Activated naive CD4-positive, alpha-beta T cell treated with anti-CD3 and anti-CD28 coated beads for 36 hours (primary cell): ENCODE measurements at places on chromosomes 4 and X.

DNA sequence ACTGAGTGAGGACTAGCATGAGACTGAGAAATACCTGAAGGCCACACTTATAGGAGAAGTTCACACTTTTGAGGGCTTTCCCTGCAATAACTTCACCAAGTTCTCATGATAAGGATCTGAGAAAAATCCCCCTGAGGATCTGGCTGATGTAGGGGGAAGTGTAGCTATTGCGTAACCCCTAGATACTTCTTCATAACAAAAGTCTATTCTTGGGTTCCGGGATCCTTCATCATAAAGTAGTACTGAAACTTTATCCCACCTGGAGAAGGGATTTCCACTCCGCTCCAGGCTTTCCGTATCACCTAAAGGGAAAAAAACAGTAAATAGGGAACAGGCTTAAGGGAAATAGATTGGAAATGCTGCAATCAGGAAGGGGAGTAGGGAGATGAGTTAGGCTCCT, 13.3 kb downstream of the USP27X start:
- DNase-seq, result no peak

- peak; percentile 17 for DNase-seq
Observed at GRCh38 chrX:8879750-8880149, 78.6 kb upstream of the FAM9A start.

DNA sequence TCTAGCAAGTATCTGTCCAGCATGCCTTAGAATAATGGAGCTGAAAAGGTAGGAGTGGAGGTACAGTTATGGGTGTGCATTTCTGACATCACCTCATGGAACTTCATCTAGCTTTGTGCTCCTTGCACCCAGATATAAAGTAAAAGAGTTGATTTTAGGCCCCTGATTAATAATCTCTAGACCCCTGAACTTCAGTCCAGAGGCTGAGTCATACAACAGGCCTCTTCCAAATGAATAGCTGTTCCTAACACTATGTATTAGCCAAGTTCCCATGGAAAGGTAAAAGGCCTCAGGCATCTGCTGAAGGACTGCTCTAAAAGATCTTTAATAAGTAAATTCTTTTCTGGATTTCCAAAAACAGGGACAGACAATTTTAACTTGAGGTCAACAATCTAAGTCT, 16.2 kb downstream of the TBC1D9 start:
- no peak for DNase-seq

DNA sequence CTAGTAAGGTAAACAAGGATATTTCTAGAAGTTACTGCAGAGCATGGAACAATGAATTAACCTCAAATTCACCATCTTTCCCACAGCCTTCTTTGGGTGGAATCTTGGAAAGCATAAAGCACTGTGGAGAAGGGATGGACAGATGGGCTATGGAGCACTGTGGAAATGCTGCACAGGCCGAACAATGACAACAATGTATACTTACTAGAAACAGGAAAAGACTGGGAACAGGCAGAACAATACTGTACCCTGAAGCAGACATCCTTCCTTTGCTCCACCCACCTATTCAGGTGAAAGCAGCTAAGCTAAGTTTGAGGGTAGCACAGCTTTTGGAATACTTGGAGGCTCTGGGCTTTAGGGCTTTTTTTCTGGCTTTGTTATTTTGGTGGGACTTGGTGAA, 250.6 kb upstream of the KLF8 start:
- no peak for DNase-seq

DNA sequence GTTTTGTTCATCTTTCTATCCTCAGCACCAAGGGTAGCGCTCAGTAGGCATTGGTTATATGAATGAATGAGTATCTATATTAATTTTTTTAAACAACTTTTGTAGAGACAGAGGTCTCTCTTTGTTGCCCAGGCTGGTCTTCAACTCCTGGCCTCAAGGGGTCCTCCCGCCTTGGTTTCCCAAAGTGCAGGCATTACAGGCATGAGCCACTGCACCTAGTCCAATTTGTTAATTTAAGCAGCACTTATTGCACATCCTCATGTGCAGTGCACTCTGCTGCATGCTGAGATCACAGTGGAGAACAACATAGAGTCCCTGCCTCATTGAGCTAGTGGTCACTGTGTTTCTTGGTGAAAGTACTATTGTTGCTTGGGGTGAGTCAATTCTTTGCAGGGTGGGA, 94.4 kb downstream of the NHSL2 start:
- no peak for DNase-seq

- no peak for DNase-seq
Observed at GRCh38 chr4:71415491-71415890, 76.7 kb downstream of the SLC4A4 start.

- no peak for DNase-seq
Observed at GRCh38 chr4:178081176-178081575, 638.9 kb upstream of the AGA start.

DNA sequence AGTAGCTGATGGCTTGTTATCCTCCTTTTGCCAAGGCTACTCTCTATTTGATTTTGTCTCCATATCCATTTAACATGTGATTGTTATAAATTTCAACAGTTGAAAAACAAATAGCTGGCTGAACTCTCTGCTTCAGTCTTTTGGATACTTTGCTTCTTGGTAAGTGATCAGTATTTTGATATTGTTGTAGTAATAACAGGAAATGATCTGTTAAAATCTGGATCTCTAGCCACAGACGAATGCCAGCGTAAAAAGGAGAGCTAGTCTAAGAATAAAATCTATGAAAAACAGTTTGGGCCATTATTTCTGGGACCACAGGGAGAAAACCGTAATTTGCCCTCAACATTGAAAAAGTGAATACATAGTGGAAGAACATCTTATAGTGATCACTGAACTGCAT, 113.8 kb downstream of the ANAPC10 start:
- DNase-seq, result no peak

GRCh38 chr4:184473499-184474262, 669 bp downstream of the IRF2 start:
- DNase-seq, result peak; percentile 50

GRCh38 chr4:16722416-16722815, 176.0 kb downstream of the LDB2 start:
- no peak for DNase-seq

GRCh38 chr4:55249476-55249875, 96.6 kb upstream of the SRD5A3 start:
- no peak for DNase-seq

GRCh38 chr4:123569541-123569940, 172.9 kb downstream of the SPRY1 start:
- no peak for DNase-seq

DNA sequence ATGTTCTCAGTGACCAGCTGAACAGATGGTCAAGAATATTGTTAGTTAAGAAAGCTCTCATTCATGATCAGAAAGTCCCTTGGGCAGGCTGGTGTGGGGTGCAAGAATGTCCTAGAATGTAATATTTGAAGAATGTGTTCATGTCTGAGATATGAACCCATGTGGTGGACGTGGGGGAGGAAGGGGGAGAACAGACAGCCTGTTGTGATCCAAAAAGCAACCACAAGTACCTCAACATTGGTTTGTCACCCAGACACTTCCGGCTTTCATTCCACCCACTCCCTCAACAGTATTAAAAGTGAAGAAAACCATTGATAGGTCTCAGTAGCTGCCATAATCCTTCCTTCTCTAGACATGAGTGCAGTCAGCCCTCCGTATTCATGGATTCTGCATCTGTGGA, 82.2 kb downstream of the MAML3 start:
- peak; percentile 89 for DNase-seq

DNA sequence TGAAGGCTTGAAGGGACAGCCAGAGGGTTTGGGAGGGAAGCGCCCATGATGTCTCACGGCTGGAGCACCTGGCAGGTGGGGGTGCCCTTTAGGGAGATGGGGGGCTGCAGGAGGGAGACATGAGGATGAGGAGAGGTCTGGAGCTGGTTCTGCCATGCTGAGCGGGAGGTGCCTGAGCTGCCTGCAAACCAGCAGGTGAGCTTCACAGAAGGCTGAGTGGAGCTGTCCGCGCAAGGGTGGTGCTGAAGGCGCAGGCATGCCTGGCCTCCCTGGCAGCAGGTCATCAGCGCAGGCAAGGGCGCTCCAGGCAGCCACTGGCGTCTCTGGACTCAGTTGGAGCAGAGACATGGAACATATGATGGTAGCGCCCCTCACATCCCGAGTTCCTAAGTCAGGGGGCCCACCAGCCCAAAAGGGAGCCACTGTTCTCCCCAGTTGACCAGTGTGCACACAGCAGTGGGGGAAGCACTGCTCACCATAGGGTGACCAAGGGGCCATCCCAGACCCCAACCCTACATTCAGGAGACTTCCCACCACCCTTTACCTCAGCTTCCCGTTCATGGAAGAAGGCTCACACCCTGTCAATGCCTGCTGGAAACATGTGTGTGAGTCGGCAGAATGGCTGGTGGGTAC, 25.8 kb downstream of the ADRA2C start:
- DNase-seq, result peak; percentile 60

DNA sequence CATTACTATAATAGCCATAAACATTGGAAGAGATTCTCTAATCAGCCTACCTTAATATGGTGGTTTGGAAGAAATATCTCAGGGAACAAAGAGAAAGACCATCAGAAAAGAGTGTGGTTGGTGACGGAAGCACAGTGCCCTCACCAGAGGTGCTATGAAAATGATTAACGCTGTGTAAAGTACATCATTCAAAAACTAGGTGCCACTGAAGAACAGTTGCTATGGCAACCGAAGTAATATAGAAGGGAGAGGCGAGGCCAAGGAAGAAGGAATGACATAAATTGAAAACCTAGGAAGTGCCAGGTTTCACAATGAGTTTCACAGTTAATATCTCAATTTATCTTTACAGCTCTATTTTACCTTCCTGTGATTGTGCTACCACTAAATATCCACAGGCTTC, 57.0 kb upstream of the ARSJ start:
- no peak for DNase-seq

GRCh38 chrX:109889289-109890006, 113.5 kb upstream of the TMEM164 start:
- DNase-seq, result no peak

DNA sequence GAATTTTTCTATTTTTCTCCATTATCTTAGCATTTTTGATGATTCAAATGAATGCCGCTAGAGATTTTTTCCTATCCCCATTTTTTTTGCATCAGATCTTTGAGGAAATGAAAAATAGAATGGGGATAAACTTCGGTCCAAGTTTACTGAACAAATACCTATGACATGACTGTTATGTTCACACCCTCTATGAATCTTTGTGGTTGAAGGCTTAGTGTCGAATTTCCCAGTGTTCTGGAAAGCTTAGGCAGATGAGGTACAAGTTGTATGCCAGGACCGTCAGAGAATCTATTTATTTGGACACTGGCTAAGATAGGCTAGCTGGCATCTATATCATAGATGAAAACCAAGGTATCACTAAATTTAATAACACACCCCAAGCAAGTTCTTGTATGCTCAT, 123.4 kb downstream of the SPCS3 start:
- no peak for DNase-seq

- DNase-seq, result peak; percentile 53
Observed at GRCh38 chr4:1767770-1768366, 25.2 kb upstream of the FGFR3 start.

- no peak for DNase-seq
Observed at GRCh38 chrX:7047951-7048350, 99.6 kb upstream of the STS start.

- DNase-seq, result no peak
Observed at GRCh38 chr4:96154676-96155075, 314.8 kb downstream of the PDHA2 start.

- peak; percentile 84 for DNase-seq
Observed at GRCh38 chrX:54529552-54530356, at the start of gene GNL3L. GNL3L (plus strand) TSS chrX:54530219; CDS start chrX:54532567, 2,348 bp downstream.

- no peak for DNase-seq
Observed at GRCh38 chrX:54931107-54931506, 10.5 kb downstream of the TRO start.

DNA sequence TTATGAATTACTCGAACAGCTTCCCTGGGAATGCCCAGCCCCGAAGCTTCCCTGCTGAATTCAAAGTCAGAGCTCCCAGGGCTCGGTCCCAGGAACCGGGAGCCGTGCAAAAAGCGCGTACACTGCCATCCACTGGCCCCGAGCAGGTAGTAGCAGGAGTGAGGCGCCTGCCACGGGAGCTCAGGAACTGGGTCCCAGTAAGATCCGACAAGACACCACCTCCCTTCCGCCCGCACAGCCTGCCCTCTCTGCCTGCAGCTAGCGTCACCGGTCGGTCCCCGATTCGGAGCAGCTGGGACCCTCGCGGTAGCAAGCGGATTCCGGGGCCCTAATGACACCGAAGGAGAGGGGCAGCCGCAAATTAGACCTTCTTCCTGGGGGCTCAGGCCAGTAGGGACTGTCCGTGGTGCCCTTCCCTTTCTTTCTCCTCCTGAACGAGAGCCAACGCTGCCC, 1.2 kb downstream of the CORIN start:
- DNase-seq, result peak; percentile 74

DNA sequence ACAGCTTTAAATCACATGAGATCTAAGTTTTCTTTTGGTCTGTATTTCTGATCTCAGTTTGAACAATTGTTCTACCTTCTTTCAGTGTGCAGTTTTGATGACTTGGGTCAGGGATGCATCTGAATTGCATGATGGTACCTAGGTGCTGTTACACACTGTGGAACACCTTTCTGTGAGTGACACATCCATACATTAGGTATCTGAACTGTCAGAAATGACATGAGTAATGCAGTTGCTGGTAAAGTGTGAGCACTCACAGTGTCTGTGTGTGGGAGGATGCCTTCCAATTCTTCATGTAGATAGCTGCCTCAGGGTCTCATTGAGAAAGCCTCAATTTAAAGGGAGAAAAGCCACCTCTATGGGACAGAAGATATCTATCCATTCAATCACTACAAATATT, 411.9 kb downstream of the PPARGC1A start:
- no peak for DNase-seq

DNA sequence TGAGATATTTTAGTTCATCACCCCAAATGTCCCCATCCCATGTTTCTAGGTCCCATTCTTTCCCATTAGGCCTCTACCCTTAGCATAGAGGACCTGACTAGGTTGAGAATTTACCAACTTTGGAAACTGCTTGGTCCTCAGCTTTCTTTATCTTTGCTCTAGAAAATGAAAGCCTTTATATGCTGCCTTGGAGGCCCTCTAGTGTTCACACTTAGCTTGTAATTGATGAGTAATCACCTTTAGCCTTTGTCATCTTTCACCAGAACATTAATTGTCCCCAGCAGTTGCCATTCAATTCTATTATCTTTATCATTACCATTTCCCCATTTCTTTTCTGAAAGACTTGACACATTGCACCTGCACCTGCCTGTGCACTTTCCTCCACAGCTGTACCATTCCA, 589.2 kb upstream of the NR3C2 start:
- peak; percentile 7 for DNase-seq

DNA sequence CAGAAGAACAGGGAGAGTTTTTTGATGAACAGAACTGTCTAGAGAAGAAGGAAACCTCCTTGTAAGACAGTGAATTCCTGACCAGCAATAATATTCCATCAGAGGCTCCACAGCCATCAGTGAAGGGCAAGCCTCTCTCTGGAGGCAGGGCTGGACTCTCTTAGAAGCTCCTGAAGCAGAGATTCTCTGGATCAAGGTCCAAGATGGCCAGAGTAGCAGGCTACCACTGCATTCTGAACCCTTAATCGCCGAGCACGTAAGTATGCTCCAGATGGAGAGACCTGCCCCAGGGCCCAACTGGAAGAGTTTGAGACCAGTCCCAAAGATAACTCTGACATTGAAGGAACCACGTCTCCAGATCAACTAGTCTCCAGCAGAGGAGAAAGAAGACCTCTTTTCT, 16.4 kb downstream of the GABRE start:
- DNase-seq, result no peak
